ENCODE measurements at places on chromosomes 6 and 20. TPM values are rescaled to one million over a fixed set of nuclear protein-coding genes. Genes with fewer than 3 reads are reported as not detected.

- no peak for DNase-seq
Measured at GRCh38 chr6:87029711-87030314, 65.1 kb downstream of the CGA start.

- no peak for DNase-seq
Measured at GRCh38 chr6:168676552-168677322, 235.8 kb downstream of the SMOC2 start.

DNA sequence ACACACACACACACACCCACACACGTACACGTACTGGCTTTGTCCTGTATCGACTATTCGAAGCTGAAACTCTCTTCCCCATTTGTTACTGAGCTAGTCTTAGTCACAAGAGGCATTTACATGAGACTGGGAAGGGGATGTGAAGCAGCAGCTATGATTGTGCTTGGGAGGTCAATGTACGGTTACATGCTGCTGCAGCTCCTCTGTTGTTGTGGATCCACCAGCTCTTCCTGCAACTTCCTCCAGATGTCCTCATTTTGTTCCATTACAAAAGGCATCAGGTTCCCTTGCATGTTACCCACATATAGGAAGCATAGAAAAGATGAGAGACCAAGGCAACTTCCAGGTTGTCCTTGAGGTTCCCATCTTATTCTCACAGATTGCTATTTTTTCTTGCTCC, 612.4 kb upstream of the IMPG1 start:
- no peak for DNase-seq

GRCh38 chr20:5356941-5357340, 40.2 kb upstream of the PROKR2 start:
- DNase-seq: no peak

DNA sequence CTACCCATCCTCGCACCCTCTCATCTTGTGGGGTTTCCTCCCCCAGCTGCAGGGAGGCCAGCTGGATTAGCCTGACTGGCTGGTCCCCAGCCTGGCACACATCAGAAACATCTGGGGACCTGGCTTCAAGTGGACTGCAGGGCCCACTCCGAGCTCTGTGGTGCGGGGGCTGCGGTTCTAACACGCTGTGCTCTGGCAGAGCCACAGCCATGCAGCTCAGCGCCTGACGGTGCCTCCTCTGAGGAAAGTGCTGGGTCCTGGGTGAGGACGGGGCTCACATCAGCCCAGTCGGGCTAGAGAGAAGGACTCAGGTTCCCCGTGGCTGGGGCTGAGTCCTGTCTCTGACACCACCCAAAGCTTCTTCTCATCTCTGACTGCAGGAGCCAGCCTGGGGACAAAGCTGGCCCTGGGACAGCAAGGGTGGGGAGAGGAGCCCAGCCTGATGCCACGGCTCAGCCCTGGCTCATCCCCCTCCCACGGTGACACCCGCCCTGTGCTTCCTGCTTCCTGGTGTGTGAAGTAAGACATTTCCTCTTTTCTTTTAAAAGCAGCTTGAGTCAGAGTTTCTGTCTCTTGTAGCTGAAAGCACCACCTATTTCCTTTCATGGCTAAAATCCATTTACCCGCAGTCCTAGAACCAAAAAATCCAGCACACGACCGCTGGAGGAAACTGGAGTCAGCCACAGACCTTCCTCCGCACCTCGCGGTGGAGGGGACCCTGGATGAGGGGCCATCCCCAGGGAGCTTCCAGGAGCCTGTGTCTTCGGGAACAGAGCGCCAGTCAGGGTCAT, 127.4 kb upstream of the AFDN start:
- DNase-seq: peak; percentile 69

DNA sequence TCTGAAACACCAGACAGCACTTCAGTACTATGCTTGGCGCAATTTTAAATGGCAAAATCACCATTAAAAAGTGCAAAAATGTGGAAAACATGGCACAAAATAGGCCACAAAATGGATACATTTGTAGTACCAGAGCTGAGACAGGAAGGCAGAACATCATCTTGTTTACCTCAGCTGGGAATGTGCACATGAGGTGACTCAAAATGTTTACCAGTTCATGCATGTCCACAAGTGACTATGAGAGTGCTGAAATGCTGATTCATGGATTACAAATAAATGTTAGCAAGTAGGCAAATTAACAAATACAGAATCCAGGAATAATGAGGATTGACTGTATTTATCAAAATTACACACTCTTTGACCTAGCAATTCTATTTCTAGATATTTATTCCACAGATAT, 201.6 kb downstream of the ISM1 start:
- DNase-seq: no peak

GRCh38 chr20:52172392-52173047, 19.1 kb downstream of the ZFP64 start:
- DNase-seq: no peak

GRCh38 chr6:127176146-127176545, 57.7 kb downstream of the RSPO3 start:
- no peak for DNase-seq

DNA sequence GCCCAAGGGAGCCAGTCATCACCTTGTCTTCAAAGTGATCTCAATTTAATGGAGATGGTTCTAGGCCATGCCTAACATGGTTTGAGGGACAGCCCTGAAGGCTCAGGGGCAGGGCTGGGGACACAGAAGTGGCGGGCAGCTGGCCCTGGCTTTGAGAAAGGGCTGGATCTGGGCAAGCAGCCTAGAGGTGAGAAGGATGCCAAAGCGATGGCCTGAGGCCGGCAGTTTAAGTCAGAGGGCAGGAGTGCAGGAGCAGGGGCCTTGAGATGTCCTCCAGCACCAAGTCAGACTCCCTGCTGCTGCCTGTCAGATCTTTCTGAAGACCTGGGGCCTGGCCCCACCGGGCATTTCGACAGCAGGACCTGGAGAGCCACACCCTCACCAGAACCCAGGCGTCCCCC, 28.4 kb upstream of the APMAP start:
- DNase-seq: no peak

DNA sequence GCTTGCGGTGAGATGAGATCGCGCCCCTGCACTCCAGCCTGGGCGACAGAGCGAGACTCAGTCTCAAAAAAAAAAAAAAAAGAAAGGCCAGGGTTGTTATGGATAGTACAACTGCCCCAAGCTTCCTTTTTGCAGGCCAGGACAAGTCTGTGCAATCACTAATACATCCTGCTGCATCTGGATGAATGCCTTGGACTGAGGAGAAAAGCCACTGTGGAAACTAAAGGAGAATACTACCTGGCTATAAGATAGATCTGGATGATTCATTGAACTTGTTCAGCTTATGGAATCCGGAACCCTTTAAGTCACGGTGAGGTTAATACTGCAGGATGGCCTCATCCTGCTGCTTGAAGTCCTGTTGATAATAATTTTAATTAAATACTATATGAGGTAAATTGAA, 278.2 kb downstream of the TFAP2A start:
- no peak for DNase-seq

- DNase-seq: no peak
Measured at GRCh38 chr6:24524805-24525204, 30.0 kb downstream of the ALDH5A1 start.

TMEM244 gene
- not detected for total RNA-seq

DOP1A gene
- total RNA-seq: 8.2 TPM

BPI gene
- not detected for total RNA-seq

USP49 gene
- 4.4 TPM for total RNA-seq

BANF2 gene
- total RNA-seq: not detected

CCM2L gene
- total RNA-seq: not detected

CNKSR3 gene
- 1.1 TPM for total RNA-seq

Measured in activated naive CD8-positive, alpha-beta T cell treated with anti-CD3 and anti-CD28 coated beads for 36 hours (primary cell).